ENCODE measurements at places on chromosomes 4 and X. TPM values are rescaled to one million over a fixed set of nuclear protein-coding genes. Genes with fewer than 3 reads are reported as not detected.

GRCh38 chrX:19672222-19672812, 157.0 kb upstream of the MAP3K15 start:
- H3K27ac ChIP-seq = no peak overlapping the region
- H3K4me1 ChIP-seq = peaks cover 7% of the 10 kb centered on the region
- no peak overlapping the region for H3K4me3 ChIP-seq
- no peaks in the 10 kb centered on the region for H3K27me3 ChIP-seq
- DNase-seq = no peak

DNA sequence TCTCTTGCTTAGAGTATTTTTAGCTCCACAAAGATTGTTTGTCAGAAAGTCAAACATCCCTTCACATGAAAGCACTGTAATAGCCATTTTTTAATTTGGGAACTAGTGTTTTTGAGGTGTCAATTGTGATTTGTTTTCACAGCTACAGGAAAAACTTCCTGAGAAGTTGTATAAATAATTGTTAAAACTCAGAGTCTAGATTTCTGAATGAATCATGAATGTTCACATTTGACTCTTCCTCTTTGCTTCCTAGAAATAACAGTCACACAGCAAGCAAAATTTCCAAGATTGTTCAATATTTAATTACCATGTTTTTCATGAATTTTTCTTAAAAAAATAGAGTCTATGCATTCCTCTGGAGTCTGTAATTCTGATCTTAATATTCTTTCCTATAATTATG, 156.9 kb upstream of the SLC7A11 start:
- peak; percentile 56 for DNase-seq
- no peak overlapping the region for H3K4me3 ChIP-seq
- no peaks in the 10 kb centered on the region for H3K36me3 ChIP-seq
- H3K27ac ChIP-seq = no peak overlapping the region
- H3K4me1 ChIP-seq = peaks cover 6% of the 10 kb centered on the region
- H3K27me3 ChIP-seq = no peaks in the 10 kb centered on the region

DNA sequence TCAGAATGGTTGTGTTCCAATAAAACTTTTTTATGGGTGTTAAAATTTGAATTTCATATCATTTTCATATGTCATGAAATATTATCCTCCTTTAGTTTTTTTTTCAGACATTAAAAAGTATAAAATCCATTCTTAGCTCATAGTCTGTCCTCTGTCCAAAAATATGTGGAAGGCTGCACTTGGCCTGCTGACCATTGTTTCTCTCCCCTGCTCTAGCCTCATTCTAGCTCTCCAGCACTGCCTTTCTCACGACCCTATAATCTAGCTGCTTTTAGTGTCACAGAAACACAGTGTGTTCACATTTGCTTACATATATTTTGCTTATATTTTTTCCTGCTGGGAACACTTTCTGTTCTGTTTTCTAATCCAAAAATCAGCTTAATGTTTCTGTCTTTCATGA, 165.0 kb upstream of the ANK2 start:
- no peaks in the 10 kb centered on the region for H3K4me1 ChIP-seq
- no peaks in the 10 kb centered on the region for H3K27me3 ChIP-seq
- H3K36me3 ChIP-seq = no peaks in the 10 kb centered on the region
- no peak overlapping the region for H3K27ac ChIP-seq

DNA sequence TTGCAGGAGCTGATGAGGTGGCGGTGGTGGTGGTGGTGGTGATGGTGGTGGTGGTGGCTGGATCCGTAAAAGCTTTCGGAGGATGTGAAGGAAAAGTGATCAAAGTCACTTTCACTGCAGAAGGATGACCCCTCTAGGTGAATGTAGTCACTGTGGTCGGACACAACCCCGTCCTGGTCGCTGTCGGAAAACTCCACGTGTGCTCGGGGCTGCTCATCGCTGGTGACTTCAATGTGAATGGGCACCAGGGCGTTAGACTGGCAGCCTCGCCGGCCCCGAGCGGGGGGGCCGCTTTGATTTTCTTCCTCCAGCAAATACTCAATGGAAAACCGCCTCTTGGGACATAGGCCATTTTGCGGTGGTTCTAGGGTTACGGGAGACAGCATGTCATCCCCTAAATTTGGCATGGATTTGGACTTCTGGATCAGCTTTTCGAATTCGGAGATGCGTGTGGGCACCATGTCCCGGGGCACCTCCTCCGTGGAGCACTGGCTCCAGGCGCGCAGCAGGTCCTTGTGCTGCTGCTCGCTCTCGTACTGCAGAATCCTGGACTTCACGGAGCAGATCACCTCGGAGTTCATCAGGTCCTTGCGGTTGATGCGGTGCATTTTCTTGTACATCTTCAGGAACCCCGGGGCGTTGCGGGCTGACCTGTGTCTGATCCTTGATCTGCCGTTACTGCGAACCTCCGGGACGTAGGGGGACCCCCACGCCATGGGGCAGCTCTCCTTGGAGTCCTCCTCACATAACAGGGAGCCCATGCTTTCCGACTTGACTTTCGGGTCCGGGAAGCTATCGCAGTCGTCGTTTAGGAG, 88.3 kb upstream of the PDLIM3 start:
- H3K27ac ChIP-seq = no peak overlapping the region
- no peaks in the 10 kb centered on the region for H3K36me3 ChIP-seq
- no peaks in the 10 kb centered on the region for H3K27me3 ChIP-seq
- H3K4me3 ChIP-seq = no peak overlapping the region
- no peaks in the 10 kb centered on the region for H3K4me1 ChIP-seq

GRCh38 chr4:88649716-88650115, 47.9 kb downstream of the NAP1L5 start:
- no peak for DNase-seq
- no peak overlapping the region for H3K27ac ChIP-seq
- H3K27me3 ChIP-seq = no peaks in the 10 kb centered on the region
- H3K36me3 ChIP-seq = peaks cover 46% of the 10 kb centered on the region

- H3K27me3 ChIP-seq = no peaks in the 10 kb centered on the region
- no peak overlapping the region for H3K27ac ChIP-seq
- no peak overlapping the region for H3K4me3 ChIP-seq
- no peaks in the 10 kb centered on the region for H3K4me1 ChIP-seq
These were observed 718 bp downstream of the RAB40A start for GRCh38 chrX:103518571-103518970.

- H3K4me3 ChIP-seq = no peak overlapping the region
- no peaks in the 10 kb centered on the region for H3K36me3 ChIP-seq
- no peak for DNase-seq
These were observed 470.5 kb downstream of the GRXCR1 start for GRCh38 chr4:43362875-43363636.

MND1 gene
- not detected for polyA plus RNA-seq
